ENCODE measurements at places on chromosomes 6 and 20.

DNA sequence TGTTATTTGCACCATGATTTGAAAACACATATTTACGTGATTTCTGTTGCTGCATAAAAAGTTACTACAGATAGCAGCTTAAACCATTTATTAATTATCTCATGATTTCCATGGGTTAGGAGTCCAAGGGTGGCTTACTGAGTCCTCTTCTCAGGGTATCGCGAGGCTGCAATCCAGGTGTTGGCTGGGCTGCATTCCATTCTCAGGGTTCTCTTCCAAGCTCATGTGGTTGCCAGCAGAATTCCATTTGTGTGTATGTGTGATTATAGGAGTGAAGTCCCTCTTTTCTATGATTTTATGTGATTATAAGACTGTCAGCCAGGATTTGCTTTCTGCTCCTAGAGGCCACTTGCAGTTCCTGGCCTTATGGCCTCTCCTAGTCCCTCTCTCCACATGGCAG, 135.1 kb downstream of the FAM83B start:
- DNase-seq: no peak

DNA sequence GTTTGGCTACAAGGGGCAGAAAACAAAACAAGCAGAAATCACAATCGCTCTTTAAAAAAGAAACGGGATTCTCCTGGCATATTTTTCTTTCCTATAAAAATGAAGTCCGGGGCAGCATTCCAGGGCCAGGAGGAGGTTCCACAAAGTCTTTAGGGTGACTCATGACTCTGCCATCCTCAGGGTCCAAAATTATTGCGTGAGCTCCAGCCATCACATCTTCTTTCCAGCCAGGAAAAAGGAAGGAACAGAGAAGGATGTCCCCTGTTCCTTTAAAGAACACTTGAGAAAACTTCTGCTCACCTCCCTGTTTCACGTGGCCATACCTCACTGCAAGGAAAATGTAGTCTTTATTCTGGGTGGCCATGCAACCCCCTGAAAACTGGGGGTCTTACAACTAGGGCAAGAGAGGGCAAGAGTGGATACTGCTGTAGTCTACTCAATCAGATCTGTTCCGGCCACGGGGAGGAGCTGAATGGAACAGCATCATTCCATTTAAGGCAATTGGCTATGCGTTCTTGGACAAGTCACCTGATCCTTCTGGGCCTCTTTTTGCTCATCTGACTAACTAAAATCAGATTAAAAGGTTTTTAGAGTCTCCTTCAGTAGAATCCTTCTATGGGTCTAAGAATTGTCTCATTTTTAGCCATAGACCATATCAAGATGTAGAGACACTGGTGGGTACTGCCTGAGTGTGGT, 49.4 kb downstream of the CTCFL start:
- DNase-seq: no peak

DNA sequence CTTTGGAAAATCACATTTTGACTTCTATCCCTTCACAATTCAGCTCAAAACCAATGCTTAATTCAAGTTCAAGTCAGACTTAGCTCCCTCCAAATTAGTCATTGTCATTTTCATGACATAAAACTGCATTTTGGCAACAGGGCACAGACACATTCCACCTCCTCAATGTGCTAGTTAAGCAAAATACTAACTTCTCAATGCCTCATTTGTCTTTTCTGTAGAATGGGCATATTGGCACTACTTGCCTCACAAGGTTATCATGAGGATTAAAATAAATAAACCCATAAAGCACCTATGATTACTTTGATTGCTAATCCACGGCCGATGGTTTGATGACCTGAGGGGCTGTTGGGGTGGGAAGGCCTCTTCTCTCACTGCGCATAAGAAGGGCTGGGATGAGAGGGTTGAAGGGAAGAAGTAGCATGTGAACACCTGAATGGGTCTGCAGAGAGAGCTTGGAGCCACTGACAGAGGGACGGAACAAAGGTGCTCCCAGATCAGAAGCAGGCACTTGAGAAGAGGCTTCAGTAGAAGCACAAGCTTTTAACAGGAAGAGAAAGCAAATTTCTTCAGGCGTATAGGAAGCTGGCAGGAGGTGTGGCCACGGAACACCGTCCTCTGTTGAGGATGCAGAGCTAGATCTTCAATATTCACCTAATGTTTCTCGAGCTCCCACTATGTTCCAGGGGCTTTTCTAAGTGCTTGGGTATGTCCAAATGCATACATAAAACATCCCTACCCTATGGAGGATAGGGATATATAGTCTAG, 11.7 kb upstream of the TBC1D7 start:
- no peak for DNase-seq

DNA sequence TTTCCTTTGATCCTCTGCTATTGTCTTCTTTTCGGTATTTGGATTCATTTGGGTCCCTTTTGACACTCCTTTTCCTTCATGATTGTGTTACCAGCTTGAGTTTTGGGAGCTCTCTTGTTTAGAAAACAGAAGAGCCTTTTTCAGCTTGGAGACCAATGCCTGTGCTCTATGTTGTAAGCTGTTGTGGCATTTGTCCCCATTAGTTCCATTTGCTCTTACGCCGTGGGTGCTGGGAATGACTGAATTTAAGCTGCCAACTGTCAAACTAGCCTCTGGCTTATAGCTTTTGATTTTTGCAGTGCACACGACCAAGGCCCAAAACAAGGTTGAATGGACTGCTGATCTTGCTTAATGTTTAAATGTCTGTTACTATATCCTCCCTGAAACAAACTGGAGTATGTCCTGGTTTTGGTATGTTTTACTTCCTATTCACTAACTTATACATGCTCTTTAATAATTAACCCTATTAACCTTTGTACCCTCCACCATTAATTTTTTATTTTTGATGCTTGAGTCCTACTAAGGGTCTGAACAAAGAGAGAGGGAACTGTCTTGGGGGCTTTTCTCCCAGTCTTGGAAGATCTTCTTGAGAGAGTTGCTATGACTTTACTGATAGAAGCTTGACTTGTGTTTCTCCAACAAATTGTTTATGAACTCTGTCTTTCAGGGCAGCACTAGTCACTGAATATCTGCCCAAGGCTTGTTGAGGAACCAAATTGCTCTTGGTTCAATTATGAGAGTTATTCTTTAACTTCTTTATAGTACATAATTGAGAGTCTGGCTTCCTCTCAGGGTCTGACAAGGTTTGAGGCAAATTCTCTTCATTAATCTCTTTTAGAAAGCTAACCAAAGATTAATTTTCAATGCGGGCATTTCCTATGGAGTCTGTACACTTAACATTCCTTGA, 100.3 kb upstream of the SIRPG start:
- DNase-seq: no peak

GRCh38 chr6:146211646-146212045, 182.8 kb downstream of the GRM1 start:
- DNase-seq: no peak

DNA sequence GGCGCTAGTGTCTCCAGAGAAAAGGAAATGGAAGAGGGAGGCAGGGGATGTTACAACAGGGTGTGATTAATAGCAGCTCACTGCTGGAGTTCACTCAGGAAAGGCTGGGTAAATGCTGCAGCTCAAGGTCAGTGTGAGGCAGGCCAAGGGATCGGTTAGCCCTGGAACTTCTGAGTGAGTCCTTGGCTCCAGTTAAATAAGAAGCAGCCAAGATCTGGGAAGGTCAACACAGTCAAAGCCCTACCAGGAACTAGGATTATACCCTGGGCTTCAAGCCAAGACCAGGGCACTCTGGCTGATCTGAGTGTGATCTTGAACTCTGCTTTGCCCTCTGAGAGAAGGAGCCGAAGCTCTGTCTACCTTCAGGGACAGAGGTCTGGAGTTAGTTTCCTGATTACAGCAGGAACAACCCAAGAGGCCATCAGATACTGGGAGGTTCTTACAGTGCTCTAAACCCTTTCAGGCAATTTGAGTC, 44.3 kb downstream of the TPD52L1 start:
- DNase-seq: no peak

DNA sequence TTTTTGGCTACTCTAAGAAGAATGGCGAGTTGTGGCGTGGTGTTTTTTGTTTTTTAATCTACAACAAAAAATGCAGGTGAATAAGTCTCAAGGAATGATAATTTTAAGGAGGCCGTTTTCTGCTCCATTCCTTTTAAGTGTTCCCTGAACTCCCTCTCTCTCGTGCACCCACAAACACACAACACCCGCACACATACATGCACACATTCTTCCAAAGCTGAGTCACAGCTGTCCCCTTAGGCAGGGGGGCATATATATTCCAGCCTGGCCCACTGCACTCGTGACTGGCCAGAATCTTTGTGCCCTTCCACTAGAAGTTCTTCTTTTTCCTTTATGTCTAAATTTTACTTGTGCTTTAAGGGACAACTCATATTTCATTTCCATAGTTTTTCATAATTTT, 405.7 kb downstream of the LMBRD1 start:
- no peak for DNase-seq

DNA sequence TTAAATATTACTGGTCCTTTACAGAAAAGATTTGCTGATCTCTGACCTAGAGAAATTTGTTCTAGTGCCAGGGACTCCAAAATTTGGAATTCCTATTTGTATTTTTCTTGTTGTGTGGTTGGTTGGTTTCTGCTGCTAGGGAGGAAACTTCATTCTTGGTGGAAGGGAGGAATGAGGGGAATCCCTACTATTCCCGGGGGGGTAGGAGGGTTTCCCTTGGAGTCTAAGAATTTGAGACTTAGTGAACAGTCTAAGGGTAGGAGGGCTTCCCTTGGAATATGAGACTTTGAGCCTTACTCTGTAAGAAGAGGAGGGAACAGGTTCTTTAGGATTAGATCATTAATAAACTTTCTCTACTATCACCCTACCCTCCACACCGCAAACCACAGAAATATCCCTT, 67.1 kb upstream of the ADGRF1 start:
- no peak for DNase-seq

DNA sequence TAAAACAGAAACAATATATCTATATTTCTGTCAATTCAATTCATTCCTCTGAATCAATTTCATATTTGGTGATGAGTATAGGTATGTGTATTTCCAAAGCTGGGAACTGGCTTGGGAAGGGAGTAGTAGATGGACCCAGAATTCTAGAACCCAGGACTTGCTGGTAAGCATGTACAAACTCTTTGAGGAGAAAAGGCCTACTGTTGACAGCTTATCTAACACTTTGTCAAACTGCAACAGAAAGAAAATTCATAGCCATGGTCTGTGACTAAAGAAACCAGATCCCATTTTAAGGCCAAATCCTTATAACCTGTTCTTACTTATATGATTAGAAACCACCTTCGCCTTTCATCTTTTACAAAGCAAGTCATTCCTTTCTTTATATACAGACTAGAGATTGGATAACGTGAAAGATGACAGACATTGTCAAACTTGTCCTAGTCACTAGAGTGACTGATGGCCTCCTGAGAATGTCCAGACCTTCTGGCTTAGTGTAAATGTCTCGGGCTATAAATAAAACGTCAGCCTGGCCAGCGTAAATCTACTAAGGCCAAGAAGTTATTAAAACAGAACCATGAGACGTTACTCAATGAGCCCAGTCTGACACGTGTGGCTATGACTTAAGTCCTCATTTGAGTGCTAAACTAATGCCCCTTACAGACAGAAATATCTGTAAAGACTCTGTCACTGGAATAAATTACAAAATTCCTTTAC, 152.3 kb downstream of the ALDH8A1 start:
- no peak for DNase-seq

GRCh38 chr6:95882371-95882770, 133.4 kb upstream of the FUT9 start:
- DNase-seq: no peak

GRCh38 chr20:22216984-22217383, 367.4 kb downstream of the FOXA2 start:
- no peak for DNase-seq

- DNase-seq: no peak
These were observed 44.7 kb downstream of the PLAGL1 start for GRCh38 chr6:143963158-143963919.

- no peak for DNase-seq
These were observed 430.5 kb upstream of the EPHA7 start for GRCh38 chr6:93849857-93850256.

- DNase-seq: no peak
These were observed 152.6 kb downstream of the TSHZ2 start for GRCh38 chr20:53124803-53125202.

GRCh38 chr20:61804752-61805295, 260.9 kb downstream of the TAF4 start:
- no peak for DNase-seq

GRCh38 chr6:147695819-147696218, 187.3 kb downstream of the SAMD5 start:
- no peak for DNase-seq
